ENCODE measurements at places on chromosomes 12 and 14. TPM values are rescaled to one million over a fixed set of nuclear protein-coding genes. Genes with fewer than 3 reads are reported as not detected.
A peak's percentile ranks its signal among the peaks of the same experiment; 100 is the strongest.

- ATAC-seq: no peak
Measured at GRCh38 chr12:29883525-29883924, 99.8 kb upstream of the TMTC1 start.

Gene NOPCHAP1
- total RNA-seq: 16.0 TPM

- peak; percentile 43 for ATAC-seq
Measured at GRCh38 chr12:117441751-117442150, 80.3 kb upstream of the NOS1 start.

GRCh38 chr12:31117203-31118011, 43.7 kb downstream of the DDX11 start:
- peak; percentile 48 for ATAC-seq

- ATAC-seq: no peak
Measured at GRCh38 chr14:99535448-99535847, 54.2 kb downstream of the CCNK start.

Gene FKBP3
- total RNA-seq: 45.4 TPM

GRCh38 chr14:35669782-35670181, 135.8 kb downstream of the INSM2 start:
- ATAC-seq: peak; percentile 100

DNA sequence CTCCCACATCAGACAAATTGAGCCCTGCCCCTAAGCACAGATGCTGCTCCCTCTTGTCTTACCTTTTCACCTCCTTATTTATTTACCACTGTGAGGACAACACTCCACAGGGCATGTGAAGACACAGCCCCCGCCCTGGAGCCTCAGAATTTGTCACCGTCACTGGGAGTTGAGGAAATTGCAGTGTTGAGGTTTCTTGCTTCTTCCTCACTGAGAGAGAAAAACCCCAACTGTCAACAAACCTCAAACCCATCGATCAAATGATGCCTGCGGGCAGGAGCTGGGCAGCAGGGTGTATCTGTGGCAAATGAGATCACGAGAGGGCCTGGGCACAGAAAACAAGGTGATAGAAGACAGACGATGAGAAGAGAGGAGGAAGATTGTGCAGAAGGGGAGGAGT, 30.5 kb upstream of the PLEKHG3 start:
- peak; percentile 77 for ATAC-seq

DNA sequence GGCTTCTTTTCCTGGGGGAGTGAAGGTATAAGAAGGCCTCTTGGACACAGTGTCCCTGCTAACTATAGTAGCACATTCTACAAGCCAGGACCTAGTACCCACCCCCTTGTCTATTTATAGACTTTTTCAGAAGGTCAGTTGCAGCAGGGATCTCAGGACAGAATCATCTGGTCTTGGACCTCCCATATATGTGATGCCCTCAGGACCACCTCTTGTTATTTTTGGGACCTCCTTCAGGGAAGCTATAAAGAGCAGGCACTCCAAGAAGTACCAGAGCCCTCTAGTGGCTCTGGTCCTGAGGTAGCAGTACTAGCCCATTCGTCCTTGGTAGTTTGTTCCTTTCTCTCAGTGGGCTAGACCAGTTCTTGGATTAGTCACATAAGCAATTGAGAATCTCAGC, 4.3 kb downstream of the COQ10A start:
- ATAC-seq: peak; percentile 17

DNA sequence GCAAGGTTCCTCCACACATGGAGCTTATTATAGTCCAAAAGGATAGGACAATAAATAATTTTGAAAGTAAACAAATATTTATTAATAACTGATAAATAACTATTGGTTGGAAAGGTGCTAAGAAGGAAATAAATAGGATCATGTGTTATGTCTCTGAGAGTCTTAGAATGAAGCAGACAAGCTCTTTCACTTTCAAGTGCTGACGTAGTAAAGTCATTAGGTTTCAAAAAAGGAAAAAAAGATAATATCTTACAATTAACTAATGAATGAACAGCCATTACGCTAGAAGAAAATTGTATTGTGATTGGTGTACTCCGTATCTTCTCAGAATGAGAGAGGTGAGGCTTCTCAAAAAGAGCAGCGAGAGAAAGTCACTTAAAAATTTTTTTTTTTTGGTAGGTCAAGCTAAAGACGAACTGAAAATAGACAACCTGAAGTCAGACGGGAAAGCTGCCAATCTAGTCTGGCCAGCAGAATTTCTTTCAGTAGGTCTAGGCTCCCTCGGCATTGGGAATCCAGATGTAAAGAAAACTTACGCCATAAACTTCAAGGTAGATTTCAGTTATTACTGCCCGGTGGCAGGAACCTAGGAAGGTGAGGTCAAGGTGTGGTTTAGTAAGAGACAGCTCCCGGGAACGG, 583 bp upstream of the LEMD3 start:
- ATAC-seq: no peak

Gene KCNA5
- total RNA-seq: not detected

Gene OR10P1
- not detected for total RNA-seq

- ATAC-seq: no peak
Measured at GRCh38 chr12:79374545-79374944, 316.2 kb downstream of the PAWR start.

DNA sequence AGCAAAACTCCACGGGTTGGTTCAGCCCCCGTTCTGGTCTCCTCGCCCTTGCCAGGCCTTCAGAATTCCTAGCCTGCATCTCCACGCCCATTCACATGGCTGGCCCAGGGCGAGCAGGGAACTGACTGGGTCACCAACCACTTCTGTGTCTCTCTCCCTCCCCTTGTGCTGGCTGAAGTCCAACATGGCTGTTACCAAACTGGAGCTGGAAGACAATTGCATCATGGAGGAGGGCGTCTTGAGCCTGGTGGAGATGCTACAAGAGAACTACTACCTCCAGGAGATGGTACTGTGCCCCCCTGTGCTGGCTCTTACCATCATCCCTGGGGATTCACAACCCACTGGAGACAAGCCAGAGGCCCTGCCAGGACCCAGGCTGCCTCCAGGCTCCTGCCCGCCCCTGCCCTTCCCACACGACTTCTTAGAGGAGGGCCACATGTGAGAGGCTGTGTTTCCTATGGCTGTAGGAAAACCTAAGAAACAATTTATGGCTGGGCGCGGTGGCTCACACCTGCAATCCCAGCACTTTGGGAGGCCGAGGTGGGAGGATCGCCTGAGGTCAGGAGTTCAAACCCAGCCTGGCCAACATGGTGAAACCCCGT, 9.9 kb downstream of the LRRC74A start:
- ATAC-seq: no peak

DNA sequence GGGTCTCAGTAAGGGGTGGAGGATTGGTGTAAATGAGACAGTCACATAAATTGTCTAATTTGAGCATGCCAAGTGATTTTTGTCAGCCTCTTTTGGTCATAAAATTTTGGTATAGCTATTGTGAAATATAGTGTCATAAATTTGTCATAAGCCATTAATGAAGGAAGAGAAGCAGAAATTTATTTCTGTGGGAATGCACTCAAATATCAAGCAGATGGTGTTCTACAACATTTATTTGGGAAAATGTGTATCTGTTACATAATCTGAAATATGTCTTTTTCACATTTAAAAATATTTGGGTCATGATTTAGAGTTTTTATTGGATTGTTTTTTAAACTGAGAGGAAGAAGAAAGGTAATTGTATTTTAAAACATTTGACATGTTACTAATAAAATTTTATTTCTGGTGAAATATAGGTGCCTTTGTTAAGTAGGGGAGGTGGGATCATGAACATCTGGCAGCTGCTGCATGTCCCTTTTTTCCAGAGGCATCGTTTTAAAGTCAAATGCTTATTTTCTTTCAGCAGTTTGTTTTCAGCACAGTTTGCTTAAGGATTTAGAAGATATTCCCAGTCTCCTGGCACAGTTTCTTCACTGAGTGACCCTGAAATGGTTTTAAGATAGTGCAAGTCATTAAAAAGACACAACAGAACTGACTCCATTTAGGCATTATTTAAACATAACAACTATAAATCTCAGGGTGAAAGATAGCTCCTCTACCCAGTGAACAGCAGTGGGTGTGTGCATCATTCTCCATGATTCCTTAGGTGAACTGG, 371.7 kb downstream of the SNAPC1 start:
- no peak for ATAC-seq

- ATAC-seq: no peak
Measured at GRCh38 chr12:106113042-106113441, 25.7 kb downstream of the NUAK1 start.

Gene PPP1R36
- total RNA-seq: 0.20 TPM

- no peak for ATAC-seq
Measured at GRCh38 chr12:89468648-89469326, 55.8 kb downstream of the GALNT4 start.

DNA sequence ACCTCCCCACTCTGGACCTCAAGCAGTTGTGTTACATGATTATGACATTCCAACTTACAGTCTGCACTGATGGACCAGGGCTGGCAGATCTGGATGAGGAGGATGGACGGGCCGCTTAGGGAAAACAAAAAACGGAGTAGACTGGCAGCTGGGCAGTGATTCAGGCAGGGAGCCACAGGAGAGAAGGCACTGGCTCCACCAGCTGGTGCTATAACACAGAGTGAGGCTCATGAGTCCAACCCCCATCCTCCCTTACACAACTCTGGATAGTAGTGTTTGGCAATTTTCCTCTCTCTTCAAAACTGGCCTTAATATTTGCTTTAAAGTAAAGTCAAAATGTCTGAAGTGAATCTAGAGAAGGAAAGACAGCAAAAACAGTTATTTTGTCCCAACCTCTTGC, 9.7 kb upstream of the RIC8B start:
- no peak for ATAC-seq

DNA sequence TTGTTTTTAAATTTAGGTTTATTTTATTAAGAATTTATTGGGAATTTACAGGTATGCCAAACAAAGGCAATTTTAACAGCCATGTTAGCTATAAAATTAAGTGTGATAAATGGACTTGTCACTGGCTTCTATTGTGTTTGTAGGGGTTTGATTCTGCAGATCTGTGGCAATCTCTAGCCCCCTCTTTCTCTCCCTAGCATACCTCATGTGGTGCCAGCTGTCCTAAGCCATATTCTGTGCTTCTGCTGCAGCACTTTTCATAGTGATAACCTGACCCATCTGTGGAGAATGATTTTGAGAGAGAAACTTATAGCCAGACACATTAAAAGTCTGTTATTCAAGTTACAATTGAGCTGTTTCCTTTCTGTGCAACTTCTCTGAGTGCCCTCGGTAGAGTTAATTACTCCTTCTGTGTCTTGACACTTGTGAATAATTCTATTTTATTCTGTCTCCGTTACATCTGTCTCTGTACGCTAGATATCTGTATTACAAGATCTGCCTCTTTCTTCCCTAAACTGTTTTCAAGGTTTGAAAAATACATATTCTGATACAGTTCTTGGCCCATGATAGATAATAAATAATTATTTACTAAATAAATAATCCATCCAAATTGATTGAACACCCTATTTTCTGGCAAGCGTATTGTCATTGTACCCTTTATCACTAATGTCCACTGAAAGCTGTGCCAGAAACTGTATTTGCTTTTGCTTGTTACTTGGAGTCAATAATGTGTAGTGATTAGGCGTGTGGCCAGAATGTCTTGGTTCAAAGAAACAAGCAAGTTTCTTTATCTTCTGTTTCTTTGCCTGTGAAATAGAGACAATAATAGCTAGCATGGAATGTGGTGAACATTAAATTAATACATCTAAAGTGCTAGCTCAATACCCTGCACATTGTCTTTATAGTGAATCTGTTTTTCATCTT, 40.0 kb downstream of the FRS2 start:
- ATAC-seq: no peak

DNA sequence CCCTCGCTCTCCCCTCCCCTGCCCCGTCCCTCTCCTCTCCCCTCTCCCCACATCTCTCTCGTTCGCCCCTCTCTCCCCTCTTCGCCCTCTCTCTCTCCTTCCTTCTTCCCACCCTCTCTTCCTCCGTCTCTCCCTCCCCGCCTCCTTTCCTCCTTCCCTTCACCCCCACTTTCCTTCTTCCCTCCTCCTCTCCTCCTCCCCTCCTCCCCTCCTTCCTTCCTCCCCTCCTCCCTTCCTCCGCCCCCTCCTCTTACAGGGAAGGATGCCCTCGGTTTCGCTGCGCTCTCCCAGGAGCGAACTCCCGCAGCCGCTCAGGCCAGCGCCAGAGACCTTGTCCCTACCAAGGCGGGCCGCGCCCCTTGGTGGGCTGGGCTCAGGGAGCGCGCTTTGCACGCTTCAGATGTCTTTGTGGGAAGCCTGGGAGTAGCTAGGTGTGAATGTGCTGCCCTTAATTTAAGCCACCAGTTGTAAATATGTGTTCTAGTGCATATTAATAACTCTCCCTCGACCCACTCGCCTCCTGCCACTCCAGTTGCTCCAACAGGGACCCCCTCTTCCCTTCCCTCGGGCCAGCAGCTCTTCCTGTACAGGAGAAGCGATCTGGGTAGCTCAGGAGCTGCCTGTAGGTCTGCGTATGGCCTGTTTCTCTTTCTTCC, 13.3 kb upstream of the MAP3K9 start:
- peak; percentile 13 for ATAC-seq

- ATAC-seq: no peak
Measured at GRCh38 chr12:25764409-25764808, 194.1 kb upstream of the RASSF8 start.
